ENCODE measurements at places on chromosomes 1 and 21.

DNA sequence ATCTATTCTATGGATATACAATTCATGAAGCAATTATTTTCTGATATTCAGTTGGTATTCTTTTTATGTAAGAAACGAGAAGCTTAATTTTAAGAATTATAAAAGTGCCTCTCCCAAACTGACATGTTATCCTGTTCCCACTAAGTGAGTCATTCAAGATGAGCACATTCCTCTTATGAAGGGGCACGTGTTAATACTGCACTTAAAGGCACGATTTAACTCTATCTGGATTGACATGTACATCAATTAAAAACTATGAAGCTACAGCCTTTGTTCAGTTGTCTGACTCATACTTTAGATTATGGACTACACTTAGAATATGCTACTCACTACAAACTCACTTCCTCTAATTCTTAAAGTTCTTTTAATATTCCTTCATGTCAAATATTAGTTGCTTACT, 111.6 kb downstream of the CYYR1 start:
- DNase-seq: no peak

GRCh38 chr1:21341517-21342078, 51.3 kb upstream of the ECE1 start:
- no peak for DNase-seq

DNA sequence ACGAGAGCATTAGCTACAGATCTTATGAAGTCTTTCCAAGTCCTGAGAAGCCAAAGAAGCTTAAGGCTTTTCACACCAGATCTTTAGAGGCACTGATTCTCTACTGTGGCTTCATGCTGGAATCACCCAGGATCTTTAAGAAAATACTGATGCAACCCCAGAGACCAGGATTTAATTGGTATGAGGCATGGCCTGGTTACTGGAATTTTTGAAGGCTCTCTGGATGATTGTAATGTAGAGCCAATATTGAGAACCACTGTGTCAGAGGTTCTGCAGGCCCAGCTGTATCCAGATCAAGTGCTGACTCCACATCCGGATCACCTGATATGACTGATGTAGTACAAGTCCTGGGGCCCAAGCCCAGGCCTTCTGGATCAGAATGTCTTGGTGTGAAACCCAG, 105.7 kb downstream of the PLPPR5 start:
- no peak for DNase-seq

DNA sequence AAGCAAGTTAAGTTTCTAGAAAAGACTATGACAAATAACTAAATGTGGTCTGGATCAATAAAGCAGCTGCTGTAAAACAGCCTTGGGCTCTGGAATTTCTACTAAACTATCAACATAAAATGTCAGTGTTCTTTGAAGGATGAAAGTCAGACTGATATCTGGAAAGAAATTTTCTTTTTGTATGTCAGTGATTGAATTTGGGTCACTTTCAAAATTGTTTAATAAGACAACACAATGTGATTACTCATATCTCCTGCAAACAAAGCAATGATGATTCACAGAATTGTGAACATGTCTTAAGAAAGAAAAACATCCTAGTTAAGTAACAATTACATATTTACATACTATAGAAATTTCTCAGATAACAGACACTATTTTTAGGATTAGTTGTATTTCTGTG, 826.4 kb downstream of the PLA2G4A start:
- no peak for DNase-seq

DNA sequence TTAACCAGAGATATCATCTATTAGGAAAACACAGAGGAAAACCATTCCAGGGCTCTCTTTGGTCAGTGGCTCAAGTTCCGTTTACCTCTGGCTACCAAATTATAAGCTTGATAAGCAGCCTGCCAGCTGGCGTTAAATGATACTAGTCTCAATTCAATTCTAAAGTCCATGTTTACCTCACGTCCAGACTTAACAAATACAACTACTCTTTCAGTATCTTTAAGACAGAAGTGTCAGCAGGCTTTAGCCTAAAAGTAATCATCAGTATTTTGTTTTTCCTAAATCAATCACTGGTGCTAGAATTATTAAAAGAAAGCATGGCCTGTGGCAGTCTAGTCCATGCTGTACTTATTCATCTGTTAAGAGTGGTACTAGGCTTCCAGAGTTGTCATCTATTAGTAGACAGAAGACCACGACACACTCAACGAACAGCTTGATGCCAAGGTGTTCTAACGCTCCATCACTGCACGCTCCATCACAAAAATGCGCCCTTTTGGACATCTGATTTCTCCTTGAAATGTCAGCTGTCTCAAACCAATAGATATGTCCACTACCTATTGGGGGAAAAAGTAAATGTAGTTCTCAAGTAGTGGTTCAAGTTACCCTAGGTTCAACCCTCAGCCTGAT, 1.5 kb downstream of the IVNS1ABP start:
- no peak for DNase-seq

- no peak for DNase-seq
Observed at GRCh38 chr1:48948562-48948961, 171.9 kb upstream of the BEND5 start.

DNA sequence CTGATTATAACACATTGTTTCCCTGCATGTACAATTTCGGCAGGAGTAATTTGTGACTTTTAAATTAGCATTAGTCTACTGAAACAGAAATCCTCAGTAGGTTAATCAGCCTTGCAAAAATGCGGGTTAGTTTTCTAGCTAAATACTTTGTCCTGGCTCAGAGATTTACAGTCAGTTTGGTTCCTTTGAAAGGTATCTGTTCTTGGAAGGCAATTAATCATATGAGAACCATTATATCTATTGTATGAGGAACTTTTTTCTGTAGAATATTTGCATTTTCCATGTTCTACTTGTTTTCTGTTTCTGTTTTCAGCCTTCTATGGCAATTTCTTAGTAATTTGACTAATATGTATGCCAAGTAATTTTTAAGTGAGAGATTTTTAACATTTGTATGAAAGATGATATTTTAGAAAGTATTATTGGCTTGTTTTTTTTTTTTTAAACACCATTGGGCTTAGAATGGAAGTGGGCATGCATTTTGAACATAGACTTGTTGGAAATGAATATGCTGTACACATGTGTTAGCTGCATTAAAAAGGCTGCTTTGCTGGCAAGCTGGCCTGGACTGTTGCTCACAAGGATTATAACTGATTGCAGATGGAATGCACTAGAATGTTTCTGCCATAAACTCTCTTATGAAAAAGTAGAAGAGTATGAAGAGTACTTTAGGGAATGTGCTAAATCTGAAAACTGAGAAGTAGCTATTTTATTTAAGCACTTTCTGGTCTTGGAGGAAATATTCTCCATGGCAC, 26.2 kb downstream of the KIF1B start:
- no peak for DNase-seq

DNA sequence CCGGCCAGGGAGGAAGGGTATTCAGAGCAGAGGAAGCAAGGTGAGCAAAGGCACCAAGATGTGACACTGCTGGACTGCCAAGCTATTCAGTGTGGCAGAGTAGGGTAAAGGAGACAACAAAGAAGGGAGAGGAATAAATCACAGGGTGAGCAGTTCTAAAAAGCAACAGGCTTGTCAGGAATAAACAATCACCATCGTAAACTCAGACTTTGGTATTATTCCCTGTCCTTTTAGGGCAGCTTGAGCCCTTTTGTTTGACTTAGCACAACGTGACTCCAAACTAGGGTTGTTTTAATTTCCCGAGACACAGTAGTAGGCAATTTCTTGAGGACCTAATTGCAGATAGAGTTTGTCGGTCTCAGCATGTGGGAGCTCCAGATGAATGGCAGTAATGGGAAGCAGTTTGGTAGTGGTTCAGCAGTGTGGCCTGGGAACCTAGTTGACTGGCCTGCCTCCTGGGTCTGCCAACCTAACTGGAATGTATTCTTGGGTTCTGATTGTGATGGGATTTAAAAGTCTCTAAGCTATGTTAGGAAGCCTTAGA, 4.3 kb downstream of the CR1L start:
- no peak for DNase-seq

GRCh38 chr1:30302858-30303257, 420.5 kb downstream of the MATN1 start:
- no peak for DNase-seq

- no peak for DNase-seq
Observed at GRCh38 chr1:157087030-157087429, 12.6 kb downstream of the ETV3L start.

DNA sequence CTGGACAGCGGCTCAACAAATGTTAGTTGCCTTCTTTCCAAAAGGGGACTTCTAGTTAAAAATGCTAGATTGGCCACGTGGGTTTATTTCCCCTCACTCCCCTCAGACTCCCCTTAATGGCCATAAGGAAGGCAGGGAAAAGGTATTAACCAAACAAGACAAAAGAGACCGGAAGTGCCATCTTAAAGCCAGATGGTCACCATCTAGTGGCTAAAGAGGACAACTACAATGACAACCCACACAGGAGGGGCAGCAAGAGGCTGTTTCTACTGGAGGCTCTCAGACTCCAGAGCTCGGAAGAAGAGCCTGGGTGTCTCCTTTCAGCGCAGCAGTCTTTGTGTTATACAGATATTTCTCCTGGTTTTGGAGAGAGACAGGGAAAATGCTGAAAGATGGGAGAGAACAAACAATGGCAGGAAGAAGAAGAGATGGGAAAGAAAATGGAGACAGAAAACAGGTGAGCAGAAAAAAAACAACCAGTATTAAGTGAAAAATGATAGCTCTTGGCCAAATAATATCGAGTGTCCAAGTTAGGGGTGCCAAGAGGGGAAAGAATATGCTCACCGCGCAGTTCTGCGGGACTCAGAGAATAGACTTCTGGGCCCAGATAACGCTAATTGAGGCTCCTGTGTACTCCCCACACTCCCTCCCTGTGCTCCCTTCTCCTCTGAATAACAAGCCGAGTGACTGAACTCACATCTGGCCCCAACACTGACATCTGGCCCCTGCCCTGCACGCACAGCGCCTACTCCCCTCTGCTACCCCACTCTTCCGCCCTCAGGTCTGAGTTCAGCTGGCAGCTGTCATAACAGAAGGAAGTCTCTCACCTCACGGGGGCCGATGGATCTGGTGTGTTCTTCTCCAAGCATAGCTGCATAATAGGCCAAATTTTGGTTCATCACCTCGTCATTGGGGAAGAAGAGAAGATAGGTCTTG, 9.6 kb downstream of the P3H1 start:
- no peak for DNase-seq

DNA sequence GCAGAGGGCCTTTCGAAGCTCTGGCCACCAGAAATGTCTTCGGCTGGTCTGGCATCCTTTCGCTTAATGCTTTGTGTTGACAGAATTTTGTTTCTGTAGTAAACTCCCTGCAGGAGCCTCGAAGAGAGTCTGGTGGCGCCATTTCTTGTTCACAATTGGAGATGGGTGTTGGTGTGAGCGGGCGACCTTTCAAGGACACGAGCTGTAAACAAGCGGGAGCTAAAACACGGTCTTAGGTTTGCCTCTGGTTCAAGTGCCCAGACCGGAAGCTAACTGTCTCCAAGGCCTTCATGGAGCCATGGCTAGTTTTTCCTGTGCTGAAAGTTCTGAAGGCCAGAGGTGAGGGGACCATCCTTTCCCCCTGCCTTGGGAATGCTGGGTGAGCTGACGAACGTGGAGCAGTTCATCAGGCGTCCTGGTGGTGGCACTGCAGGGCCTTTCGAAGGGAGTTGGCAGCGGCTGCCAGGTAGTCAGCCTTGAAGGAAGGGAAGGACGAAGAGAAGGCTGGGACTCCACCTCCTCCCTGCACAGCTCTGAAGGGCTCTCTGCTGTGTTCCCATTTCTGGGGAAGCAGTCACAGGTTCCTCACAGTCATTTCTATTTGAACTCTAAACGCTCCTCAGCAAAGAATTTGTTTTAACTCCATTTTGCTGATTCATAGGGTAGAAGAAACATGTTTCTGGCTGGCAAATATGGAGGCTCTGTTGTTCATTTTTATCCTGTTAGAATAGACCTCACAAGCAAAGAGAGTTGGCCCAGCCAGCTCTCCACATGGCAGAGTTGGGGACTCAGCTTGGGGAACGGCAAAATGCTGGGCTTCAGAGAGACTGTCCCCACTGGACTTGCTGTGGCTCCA, 35.2 kb downstream of the URB2 start:
- peak; percentile 65 for DNase-seq

DNA sequence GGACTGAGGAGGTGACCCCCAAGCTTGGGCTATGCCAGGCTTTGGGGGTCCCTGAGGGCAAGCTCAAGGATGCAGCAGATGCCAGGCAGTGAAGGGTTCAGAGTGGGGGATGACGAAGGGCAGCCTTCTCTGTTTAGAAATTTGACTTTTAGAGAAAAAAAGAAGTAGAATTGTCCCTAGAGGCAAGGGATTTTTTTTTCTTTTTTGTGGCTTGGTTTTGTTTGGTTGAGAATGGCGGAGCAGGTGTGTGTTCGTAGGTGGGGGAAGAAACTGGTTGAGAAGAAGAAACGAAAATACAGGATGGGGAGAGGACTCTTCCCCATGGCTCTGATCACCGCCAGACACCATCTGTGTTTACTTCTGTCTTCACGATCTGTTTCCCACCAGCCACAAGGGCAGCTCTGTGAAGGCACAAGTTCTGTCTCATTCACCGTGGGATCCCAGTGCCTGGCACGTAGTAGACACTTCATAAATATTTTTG, 8.2 kb downstream of the PLA2G5 start:
- no peak for DNase-seq

DNA sequence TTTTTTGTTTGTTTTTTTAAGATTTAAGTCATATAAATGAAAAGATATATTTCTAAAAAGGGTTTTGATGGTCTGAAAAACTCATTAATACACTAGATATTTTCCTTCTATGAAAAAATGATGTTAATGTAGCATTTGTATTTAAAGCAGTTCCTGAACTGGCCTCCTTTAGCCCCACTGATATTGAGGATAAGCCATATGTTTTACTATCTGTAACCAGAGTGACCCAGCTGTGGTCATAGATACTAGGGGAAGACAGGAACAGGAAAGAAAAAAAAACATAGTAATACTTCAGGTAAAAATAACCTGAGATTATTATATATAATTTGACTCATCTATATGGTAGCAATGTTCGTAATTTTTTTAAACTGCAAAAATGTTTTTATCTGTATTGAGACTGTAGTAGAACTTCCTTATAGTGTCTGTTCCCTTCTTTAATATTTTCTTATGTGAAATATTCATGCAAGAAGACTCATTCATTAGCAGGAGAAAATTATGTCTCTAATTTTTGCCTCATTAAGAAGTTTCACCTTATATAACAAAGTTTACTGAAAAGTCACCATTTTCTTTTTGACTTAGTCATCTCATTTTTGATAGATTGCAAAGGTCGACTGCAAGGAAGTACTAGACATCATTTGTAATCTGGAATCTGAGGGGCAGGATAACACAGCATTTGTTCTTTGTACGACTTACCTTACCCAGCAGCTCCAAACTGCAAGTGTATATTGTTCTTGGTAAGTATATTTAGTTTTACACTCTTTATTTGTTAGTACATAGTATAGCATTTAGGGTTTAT, 25.6 kb upstream of the TMCO2 start:
- no peak for DNase-seq

DNA sequence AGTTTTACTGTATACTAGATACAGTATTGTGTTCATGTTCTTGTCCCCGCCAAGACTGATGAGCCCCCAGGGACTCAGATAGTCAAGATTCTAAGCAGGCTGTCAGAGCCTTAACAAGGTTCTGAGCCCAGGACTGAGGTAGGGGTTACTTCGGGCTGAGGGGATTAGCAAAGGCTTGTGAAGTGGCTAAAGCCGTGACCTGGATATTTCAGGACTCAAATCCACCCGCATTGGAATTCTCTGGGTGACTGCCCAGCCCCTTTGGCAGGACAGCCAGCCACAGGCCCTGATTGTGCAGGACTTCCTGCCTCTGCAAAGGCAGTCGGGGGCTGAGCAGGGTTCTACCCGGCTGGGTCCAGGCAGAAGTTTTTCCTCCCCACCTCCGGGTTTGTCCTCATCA, at the start of gene PLA2G5:
PLA2G5 (plus strand) TSS at position 321 of the 400 bp plus-strand sequence. CDS start 14,637 bp downstream, outside the sequence.
- no peak for DNase-seq
